Hepatocyte (in vitro differentiated cells): ENCODE measurements at places on chromosomes 1 and 21. TPM values are rescaled to one million over a fixed set of nuclear protein-coding genes. Genes with fewer than 3 reads are reported as not detected.

Gene ARHGAP29
- polyA plus RNA-seq = 9.6 and 22.3 TPM in 2 replicates

Gene NPHS2
- not detected in 2 replicates for polyA plus RNA-seq

Gene CLCA1
- polyA plus RNA-seq = 2.0 and 3.5 TPM in 2 replicates

Gene AMIGO1
- 2.0 and 2.6 TPM in 2 replicates for polyA plus RNA-seq

Gene FAM3B
- polyA plus RNA-seq = 45.3 and 49.7 TPM in 2 replicates

Gene LRRC71
- not detected in 2 replicates for polyA plus RNA-seq

Gene GJA9
- 0.34 TPM in 1 of 2 replicates, not detected in the other for polyA plus RNA-seq

Gene TMEM81
- polyA plus RNA-seq = 1.3 TPM in 1 of 2 replicates, not detected in the other

Gene AJAP1
- 0.39 and 0.64 TPM in 2 replicates for polyA plus RNA-seq

Gene VPS45
- 23.8 and 26.7 TPM in 2 replicates for polyA plus RNA-seq

Gene PPP2R5A
- 19.9 and 22.0 TPM in 2 replicates for polyA plus RNA-seq

Gene ZBTB8A
- 3.0 and 3.7 TPM in 2 replicates for polyA plus RNA-seq

Gene SEMA6C
- polyA plus RNA-seq = 13.9 and 25.1 TPM in 2 replicates

Gene MAN1C1
- polyA plus RNA-seq = 24.6 and 29.3 TPM in 2 replicates

Gene ZBTB7B
- 13.3 and 13.5 TPM in 2 replicates for polyA plus RNA-seq
